ENCODE measurements at places on chromosomes 7 and 10. TPM values are rescaled to one million over a fixed set of nuclear protein-coding genes. Genes with fewer than 3 reads are reported as not detected.

- DNase-seq, result no peak
These were observed 5.4 kb upstream of the PRF1 start for GRCh38 chr10:70607936-70608335.

GRCh38 chr10:63197344-63198092 lies 64.4 kb downstream of the NRBF2 start:
- no peak for DNase-seq

Gene KLLN
- 0.43 TPM for total RNA-seq

Gene PRKG1
- 0.08 TPM for total RNA-seq

DNA sequence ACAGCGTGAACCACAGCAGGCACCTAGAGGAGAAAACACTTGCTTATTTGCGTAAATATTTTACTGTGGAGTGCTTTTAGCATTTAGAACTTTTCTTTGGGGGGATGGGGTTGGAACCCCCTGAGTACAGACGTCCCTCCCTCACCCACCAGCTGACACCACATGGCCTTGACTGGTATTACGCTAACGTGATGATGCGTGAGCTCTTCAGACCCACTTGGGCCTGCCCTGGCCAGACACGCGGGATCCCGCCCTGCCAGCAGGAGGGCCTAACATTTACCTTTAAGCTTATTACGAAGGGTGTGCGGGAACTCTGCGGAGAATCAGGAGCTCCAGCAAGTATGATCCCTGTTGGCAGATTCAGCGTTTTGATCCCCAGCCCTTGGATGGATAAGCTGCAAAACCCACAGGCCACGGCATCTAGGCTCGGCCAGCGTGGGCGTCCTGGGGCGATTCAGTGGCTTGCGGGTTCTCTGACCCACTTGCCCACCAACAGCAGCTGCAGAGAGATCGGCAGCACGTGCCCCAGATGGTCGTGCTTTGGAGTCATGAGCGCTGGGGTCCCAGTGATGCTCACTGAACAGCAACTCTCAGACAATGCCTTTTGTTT lies 545.5 kb upstream of the FOXK1 start:
- no peak for DNase-seq

DNA sequence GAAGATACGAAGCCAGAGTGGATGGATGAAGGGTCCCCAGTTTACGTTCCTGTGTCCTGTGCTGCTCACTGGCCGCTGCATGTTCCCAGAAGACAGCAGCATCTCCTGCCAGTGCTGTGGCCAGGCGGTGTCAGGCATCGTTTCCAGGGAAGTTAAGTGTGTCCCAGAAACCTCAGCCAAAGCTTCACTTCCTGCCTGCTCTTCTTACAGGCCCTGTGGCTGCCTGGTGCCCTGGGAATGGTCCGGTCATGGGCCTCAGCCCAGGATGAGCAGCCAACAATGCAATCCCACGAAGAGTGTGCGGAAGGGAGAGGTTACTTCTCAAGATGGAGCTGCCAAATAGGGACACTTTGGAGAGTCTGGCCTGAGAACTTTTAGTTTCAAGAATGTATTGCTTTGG lies 99.7 kb upstream of the TARP start:
- DNase-seq, result no peak

DNA sequence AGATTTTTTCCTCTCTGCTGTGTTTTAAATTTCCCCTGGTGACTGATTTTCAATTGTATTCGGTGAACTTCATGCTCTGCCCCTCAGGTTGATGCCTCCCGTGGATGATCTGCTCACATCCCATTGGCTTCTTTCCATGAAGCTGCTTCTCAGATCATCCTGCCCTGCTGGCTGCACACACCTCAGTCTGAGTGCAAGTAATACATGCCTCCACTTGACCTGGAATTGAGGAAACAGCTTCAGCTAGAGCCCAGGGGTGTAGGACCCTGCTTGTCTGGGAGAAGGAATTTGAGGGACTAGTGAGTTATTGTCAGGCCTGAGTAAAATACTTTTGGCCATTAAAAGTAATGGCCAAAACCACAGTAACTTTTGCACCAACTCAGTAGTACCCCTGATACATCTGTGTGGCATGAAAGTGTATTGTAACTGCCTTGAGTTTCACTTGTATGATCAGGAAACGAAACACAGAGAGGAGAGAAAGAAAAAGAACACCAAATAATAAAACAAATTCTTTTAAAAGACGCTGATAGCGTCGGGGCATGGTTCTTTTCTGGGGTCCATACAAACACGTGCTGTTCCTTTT lies 49.4 kb downstream of the SPAM1 start:
- no peak for DNase-seq

Gene PON1
- not detected for total RNA-seq

- DNase-seq, result no peak
These were observed 7.4 kb upstream of the VIM start for GRCh38 chr10:17220652-17221100.

Gene PIP
- not detected for total RNA-seq
